ENCODE measurements at places on chromosomes 13 and 19.

DNA sequence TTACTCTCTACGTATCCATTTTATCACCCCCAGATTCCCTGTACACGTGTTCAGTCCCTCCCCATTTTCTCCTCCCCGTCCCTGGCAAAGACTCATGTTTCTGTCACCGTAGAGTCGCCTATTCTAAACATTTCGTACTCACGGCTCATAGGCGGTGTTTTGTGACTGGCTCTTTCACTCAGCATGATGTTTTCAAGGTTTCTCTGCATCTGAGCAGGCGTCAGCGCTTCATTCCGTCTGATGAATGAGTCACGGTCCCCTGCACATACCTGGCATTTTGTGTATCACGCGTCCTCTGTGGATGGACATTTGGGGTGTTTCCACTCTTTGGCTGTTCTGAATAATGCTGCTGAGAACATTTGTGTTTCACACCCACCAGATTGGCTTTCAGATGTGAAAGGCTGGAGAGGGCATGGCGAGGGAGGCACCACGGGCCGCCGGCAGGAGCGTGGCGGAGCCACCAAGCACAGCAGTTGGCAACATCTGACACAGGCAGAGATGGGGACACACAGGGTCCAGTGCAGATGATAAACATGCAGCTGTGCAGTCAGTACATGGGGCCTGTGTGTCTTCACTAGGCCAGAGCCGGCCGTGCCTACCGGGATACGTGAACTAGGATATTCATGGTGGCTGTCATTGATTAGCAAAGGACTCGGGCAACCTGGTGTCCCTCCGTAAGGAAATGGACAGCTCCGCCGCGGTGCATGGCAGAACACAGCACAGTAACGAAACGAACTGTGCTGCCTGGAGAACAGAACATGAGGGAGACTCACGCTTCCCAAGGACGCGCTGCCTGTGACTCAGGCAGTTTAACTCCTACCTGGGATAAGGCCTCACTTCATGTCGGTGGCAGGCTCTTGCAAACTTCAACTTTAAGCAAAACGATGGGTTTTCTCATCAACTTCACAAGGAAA lies 117.2 kb downstream of the ATP11A start:
- no peak for DNase-seq

DNA sequence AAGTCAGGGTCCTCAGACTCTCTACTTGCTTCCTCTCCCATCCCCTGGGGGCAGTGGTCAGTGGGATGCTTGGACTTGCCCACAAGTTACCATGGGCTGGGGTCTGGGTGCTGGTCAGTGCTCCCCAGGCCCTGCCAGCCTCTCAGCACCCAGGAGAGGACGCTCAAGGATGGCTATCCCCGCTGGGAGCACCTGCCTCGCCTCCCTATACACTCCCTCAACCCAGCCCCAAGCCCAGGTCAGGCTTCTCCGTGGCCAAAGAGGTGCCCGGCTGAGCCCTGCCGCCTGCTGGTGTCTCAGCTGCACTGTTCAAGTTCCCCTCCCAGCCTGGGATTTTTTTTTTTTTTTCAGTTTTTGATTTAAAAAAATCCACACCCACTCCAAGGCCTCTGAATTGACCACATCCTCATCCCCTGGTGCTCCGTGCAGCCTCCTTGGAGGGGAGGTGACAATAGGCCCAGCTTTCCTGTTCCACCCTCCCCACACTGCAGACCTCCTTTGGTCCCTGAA lies 10.8 kb downstream of the F2RL3 start:
- no peak for DNase-seq

- peak; percentile 58 for DNase-seq
Observed at GRCh38 chr13:40969169-40969901, 49.8 kb downstream of the ELF1 start.

- no peak for DNase-seq
Observed at GRCh38 chr19:7113233-7113632, 43.7 kb downstream of the ZNF557 start.

- no peak for DNase-seq
Observed at GRCh38 chr13:95954266-95954665, 98.9 kb downstream of the UGGT2 start.

DNA sequence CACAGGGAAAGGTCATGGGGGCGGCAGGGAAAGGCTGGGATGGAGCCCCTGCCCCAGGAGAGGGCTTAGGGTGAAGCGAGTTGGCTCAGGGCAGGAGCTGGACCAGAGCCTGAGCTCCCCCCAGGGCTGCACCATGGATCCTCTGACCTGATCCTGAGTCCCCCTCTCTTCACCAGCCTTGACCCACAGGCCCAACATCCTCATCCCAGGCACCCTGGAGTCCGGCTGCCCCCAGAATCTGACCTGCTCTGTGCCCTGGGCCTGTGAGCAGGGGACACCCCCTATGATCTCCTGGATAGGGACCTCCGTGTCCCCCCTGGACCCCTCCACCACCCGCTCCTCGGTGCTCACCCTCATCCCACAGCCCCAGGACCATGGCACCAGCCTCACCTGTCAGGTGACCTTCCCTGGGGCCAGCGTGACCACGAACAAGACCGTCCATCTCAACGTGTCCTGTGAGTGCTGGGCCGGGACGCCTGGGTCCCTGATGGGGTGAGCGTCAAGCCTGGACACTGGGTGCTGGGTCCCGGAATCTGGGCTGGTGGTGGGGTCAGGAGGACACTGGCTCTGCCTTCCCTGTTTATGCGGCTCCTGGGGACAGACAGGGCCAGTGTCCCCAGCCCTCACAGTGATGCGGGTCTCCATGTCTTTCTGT lies 842 bp downstream of the SIGLEC9 start:
- DNase-seq, result no peak

DNA sequence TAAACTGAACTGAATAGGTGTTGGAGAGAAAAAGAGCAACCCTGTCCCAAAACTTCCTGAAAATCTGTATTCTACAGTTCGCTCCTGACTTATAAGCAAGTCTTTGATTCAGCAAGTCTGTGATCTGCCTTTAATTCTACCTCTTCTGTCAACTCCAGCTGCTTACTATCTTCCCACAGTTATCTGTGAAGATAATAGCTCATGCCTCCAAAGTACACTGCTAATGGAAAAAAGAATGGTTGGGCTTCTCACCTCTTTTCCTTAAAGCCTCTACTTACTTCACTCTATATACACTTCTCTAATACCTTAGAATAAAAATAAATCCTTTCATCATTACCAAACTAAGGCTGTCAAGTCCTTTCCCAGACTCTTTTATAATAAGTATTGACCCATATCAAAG lies 391.5 kb upstream of the MIR17HG start:
- no peak for DNase-seq

GRCh38 chr13:111327730-111328573 lies 7.5 kb downstream of the TEX29 start:
- DNase-seq, result no peak

- DNase-seq, result no peak
Observed at GRCh38 chr13:41107584-41108014, 25.0 kb downstream of the KBTBD6 start.

- DNase-seq, result no peak
Observed at GRCh38 chr19:27776020-27776419, 1436.9 kb downstream of the UQCRFS1 start.

DNA sequence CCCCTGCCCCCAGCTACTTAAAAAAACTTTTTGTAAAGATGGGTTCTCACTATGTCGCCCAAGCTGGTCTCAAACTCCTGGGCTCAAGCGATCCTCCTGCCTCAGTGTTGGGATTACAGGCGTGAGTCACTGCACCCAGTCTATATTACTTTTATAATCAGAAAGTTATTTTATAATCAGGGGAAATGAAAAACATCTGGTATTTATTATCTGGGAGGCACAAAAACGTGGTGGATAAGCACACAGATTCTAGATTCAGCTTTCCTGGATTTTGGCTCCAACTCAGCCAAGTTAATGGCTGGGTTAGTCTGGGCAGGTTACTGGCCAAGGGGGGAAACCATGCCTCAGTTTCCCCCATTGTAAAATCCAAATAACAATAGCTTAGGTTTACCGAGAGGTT lies 24.7 kb downstream of the KEAP1 start:
- no peak for DNase-seq

DNA sequence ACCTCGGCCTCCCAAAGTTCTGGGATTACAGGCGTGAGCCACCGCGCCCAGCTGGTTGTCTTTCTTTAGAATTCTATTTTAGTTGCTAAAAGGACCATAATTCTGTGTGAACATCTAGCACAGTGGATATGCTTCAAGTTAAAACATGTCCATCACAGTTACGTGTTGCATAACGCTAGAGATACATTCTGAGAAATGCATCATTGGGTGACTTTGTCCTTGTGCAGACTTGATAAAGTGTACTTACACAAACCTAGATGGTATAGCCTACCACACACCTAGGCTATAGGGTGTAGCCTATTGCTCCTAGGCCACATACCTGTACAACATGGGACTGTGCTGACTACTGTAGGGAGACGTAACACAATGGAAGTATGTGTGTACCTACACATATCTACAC lies 35.4 kb downstream of the DOCK9 start:
- DNase-seq, result no peak

DNA sequence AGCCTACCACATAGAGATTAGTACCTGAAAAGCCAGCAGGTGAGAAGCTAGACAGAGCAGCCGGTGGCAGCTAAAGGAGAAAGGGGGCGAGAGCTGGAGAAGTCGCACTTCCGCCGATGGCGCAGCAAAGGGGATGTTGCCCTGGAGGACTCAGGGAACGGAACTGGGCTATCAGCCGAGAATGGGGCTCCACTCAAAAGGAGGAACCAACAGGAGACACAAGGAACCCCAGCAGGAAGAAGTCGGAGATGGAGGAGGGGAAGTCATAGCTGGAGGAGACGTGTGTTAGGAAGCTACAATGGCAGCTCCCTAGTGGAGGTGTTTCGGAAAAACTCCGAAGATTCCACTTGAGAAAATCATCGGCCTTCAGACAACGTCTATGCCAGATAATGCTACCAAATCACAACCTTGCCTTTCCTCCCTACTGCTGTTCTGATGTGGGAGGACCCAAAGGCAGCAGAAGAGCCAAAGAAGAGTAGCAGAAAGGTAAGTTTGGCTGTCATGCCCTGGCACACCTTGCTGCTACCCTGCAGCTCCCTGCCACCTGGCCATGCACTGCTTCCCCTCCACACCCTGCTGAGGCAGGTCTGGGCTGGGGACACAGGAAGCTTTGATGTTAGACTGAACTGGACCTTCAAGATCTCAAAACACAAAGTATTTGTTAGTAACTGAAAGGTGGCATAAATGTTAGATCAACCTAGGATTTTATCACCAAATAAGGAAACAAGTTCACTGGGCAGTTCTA lies 127.9 kb downstream of the DLEU7 start:
- DNase-seq, result no peak

GRCh38 chr19:41401483-41401882 lies 3.9 kb downstream of the BCKDHA start:
- DNase-seq, result no peak

Measured in CD4-positive, alpha-beta T cell treated with Interleukin-6 for 4 hours (primary cell).